ENCODE measurements at places on chromosomes 6 and 20.

- peak; percentile 48 for DNase-seq
These were observed 42.6 kb downstream of the NCOA3 start for GRCh38 chr20:47544240-47544639.

DNA sequence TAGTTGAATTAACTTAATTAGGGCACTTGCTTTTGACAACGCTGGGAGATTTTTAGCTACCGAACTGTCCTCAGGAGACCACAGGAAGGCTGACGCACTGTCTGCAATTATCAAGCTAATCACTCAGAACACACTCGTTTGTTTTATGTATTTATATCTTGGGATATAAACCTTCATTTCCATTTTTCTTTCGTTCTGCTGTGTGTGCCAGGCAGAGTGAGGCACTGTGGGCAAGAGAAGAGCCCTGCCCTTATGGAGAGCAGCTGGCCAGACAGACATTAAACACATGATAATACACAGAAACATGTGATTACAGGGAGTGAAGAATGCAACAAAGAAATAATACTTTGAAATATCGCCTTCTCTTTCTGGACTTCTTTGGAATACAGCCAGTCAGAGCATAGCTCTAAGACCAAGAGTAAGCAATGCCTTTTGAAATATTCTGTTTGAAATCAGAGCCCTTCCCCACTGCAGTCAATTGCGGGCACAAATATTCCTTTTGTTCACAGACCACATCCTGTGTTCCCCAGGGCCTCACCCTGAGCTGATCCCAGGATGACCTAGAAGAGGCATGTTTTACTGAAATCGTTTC, 96.8 kb downstream of the ANKRD60 start:
- DNase-seq = peak; percentile 62

- no peak for DNase-seq
These were observed 32.1 kb upstream of the JAG1 start for GRCh38 chr20:10705801-10706459.

DNA sequence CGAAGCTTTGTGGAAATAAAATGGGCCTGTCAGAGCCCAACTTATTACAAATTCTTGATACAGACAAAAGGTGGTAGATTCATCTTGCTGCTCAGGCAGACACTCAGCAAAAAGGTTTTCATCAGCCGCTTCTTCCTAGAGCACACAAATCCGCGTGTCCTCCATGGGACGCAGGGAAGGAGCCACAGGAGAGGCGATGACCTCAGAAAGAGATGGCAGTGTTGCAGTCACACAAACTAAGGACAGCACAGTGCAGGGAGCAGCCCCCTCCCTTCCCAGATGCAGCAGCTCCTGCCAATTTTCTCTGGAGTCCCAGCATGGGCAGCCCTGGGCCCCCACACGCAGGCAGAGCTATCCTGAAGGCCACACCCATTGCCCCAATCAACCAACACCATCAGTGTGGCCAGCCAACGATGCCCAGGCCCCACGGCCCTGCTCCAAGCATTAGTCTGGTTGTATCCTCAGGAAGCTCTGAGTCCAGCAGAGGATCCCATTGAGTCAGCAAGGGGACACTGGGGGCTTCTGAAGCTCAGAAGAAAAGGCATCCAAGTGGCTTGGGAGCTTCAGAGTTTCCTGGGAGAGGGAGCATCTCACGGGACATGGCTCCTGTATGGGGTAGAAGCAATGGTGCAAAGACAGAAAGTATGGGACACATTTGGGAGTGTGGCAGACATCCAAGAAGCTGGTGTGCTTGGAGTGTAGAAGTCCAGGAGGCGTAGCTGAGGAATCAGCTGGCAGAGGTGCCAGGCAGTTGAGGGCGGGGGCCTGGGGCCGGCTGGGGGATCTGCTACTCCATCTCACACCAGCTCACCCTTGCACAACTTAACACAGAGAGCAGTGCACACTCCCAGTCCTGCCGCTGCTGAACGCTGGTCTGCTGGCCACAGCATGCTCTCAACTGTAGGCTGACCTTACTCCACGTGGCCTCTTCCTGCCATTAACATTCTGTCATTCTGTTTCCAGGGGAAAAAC, 142.1 kb upstream of the CST7 start:
- no peak for DNase-seq

GRCh38 chr6:88492824-88493223, 326.7 kb upstream of the CNR1 start:
- peak; percentile 5 for DNase-seq

Data from retinal pigment epithelial cell (primary cell).